ENCODE measurements at places on chromosomes 1 and 21.

GRCh38 chr1:245901037-245901436, 606.0 kb downstream of the SMYD3 start:
- no peak for DNase-seq

DNA sequence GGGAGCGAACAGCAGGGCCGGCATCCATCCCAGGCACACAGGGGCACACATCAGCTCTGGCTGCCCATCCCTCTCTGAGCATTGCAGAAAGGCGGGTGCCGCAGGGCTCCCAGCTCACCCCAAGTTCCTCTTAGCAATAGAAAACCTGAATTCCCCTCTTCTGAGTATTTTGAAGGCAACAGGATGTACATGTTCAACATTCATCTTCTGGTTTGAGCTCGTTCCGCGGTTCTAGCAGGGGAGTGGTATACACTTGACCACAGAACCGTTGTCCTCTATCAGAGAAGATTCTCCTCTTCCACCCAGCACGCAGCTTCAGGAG, 23.6 kb downstream of the ACTA1 start:
- no peak for DNase-seq

DNA sequence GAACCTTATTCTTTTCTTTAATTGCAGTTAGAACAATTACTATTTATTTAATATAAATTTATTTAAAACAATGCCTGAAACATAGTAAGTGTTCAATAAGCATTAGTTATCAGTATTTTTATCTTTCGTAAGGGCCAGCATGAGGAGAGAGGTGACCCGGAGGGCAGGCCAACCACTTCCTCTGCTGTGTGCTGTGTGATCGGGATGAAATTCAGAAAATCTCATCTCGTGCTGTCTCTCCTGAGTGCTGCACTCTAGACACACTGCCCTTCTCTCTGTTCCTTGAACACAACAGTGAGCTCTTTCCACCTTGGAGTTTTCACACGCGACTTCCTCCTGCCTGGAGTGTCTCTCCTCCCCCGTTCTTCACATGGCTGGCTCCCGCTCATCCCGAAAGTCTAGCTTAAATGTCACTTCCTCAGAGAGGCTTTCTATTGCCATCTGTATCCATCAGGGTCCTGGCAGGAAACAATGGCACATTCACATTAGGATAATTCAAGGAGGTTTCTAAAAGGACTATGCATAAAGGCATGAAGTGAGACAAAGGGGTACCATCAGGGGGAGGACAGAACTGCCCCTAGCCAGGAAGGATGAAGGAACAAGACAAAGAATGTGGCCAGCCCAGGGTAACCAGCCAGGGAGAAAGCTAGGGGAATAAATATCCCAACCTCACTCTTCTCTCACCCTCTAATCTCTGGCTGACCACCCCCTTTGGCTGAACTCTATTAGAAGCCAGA, 142.6 kb upstream of the GJB5 start:
- DNase-seq = no peak

DNA sequence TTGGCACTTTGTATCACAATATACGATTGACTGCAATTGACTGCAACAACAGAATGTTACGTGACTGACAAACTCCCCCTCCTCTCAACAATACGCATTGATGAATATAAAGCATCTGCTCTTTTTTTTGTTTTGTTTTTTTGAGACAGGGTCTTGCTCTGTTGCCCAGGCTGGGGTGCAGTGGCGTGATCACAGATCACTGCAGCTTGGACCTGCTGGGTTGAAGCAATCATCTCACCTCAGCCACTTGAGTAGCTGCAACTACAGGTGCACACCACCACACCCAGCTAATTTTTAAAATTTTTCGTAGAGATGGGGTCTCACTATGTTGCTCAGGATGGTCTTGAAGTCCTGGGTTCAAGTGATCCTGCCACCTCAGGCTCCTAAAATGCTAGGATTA, 21.3 kb upstream of the CEP85 start:
- DNase-seq = no peak

DNA sequence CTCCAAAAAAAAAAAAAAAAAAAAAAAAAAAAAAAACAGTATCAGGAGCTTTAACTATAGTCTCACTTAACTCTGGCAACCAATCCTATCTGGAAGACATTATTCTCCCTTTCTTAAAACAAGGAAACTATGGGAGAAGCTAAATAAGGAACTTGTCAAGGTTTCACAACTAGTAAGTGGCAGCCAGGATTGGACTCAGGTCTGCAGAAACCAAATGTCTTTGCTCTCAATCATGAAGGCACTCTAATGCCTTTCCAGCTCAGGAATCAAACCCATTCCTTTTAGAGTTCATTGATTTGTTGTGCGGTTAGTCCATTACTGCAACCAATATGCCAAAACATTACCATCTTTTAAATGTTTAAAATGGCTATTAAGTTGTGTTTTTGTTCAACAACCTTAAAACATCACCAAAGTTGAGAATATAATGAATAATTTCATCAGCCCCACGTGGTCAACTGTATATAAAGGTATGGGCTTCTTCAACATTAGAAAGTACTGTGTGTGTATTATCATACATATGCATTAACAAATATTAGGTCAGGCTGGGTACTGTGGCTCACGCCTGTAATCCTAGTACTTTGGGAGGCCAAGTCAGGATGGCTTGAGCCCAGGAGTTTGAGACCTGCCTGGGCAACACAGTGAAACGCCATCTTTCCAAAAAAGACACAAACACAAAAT, 1.5 kb downstream of the EPRS1 start:
- DNase-seq = no peak

DNA sequence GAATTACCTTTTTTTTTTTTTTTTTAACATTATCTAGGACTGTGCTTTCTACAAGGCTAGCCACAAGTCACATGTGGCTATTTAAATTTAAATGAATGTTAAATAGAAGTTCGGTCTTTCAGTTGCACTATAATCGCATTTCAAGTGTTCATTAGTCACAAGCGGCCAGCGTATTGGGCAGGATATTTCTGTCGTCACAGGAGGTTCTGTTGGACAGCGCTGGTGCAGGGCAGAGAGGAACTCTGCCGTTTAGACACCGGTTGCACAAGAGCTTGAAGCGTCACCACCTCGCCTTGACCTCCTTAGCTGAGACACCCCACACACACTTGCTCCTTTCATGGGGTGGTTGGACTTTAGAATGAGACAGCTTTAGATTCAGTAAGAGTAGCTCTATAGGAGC, 64.1 kb downstream of the BACE2 start:
- no peak for DNase-seq

DNA sequence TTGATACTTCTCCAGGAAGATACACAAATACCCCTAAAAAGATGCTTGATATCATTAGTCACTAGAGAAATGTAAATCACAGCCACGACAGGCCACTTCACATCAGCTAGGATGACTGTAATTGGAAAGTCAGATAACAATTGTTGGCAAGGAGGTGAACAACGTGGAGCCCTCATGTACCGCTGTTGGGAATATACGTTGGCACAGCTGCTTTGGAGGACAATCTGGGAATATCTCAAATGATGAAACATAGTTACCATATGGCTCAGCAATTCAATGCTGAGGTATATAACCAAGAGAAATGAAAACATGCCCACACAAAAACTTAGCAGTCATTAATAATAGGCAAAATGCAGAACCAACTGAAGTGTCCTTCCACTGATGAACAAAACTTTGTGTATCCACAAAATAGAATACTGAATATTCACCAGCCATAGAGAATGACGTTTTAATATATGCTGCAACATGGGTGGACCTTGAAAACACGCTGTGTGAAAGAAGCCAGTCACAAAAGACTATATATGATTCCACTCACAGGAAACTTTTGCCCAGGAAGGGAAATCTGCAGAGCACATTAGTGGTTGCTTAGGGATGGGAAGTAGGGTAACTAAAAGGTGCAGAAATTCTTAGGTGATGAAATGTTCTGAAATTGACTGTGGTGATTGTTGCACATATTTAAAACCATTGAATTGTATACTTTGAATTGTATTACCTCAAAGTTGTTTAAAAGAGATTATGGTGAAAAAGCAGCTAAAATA, 95.4 kb downstream of the AHCTF1 start:
- DNase-seq = no peak

DNA sequence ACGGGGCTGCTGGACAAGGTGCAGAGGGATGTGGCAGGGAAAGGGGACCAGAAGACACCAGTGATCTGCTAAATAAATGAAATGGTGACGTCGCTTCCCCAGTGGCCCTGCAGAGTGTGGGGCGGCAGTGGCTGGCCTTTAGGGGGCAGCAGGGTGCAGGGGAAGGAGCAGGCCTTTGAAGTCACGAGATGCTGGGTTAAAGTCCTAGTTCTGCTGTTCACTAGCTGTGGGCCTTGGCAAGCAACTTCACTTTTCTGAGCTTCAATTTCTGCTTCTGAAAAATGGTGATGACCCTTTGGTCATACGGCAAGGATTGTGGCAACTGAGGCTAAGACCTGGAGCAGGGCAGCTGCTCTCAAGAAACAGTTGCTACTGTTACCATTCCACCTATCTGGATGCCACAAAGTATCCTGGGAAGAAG, 9.2 kb upstream of the GALE start:
- DNase-seq = peak; percentile 74

DNA sequence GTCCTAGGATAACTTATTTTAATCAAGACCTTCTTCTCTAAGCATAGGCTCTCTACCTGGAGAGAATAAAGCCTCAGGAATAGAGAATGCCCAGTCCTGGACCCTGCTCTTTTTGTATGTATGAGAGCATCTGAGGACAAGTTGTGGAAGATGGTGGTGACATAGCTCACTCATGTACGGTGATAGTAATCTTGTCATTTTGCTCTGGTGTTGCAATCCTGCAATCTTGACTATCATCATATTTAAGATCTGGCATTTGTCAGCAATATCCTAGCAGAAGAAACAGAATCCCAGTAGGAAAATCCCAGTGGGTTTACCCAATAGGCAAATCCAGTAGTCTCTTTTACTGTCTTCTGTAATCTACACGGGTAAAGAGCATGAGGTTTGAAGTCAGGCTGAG, 21.6 kb upstream of the SERBP1 start:
- no peak for DNase-seq

GRCh38 chr1:36172983-36173382, 17.0 kb downstream of the MAP7D1 start:
- DNase-seq = no peak

- no peak for DNase-seq
These were observed 34.0 kb upstream of the SLC45A3 start for GRCh38 chr1:205714190-205714905.

- DNase-seq = no peak
These were observed 2.8 kb upstream of the CLDN14 start for GRCh38 chr21:36482673-36483072.
